ENCODE measurements at places on chromosomes 5 and 9.

DNA sequence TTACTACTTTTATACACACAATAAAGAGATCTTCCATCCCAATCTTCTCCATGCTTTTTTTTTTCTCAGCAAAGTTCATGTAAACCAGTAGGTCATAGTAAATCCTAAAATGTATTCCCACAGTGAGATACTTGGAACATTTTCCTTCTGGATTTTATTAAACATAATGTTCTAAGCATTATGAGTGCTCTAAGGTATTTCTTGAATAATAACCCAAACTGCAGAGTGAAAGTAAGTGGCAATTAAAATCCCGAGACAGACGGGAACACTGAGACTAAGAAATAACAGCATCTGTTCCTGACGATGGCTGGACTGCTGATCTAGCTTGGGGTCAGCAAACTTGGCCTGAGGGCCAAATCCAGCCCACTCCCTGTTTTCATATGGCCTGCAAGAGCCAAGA lies 359.8 kb downstream of the ARL15 start:
- DNase-seq = no peak

DNA sequence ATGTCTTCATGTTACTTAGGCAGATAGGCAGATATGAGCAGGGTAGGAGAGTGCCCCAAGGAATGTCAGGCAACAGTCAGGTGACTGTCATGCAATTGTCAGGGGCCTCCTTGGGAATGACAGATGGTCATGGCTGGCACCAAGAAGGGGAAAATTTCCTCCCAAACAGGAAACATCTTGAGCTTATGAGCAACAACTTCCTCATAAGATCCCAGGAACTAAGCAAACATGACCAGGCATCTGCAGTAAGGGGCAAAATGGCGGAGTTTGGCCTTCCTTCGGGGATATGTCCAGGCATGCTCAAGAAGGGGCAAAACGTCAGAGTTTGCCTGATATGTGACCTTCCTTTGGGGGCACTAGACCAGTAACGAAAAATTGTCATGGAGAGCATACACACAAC lies 591.8 kb downstream of the PDE4D start:
- DNase-seq = no peak

DNA sequence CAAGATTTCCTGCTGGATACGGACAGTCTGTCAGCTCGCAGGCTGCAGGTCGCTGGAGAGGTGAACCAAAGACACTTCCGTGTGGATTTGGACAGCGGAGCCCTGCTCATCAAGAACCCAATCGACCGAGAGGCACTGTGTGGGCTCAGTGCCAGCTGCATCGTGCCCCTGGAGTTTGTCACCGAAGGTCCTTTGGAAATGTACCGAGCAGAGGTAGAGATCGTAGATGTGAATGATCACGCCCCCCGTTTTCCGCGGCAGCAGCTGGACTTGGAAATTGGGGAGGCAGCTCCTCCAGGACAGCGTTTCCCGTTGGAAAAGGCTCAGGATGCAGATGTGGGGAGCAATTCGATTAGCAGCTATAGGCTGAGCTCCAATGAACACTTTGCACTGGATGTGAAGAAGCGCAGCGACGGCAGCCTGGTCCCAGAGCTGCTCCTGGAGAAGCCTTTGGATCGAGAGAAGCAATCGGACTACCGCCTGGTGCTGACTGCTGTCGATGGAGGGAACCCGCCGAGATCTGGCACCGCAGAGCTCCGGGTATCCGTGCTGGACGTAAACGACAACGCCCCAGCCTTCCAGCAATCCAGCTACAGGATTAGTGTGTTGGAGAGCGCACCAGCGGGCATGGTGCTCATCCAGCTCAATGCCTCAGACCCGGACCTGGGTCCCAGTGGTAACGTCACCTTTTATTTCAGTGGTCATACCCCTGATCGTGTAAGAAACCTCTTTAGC lies 658 bp downstream of the PCDHGC4 start:
- no peak for DNase-seq

- no peak for DNase-seq
Measured at GRCh38 chr5:12661617-12662370, 757.5 kb upstream of the CTNND2 start.

- DNase-seq = no peak
Measured at GRCh38 chr5:116658141-116658540, 83.5 kb upstream of the SEMA6A start.

- no peak for DNase-seq
Measured at GRCh38 chr5:38608874-38609273, 52.4 kb upstream of the LIFR start.

GRCh38 chr9:37215830-37216229 lies 95.5 kb downstream of the ZCCHC7 start:
- no peak for DNase-seq

DNA sequence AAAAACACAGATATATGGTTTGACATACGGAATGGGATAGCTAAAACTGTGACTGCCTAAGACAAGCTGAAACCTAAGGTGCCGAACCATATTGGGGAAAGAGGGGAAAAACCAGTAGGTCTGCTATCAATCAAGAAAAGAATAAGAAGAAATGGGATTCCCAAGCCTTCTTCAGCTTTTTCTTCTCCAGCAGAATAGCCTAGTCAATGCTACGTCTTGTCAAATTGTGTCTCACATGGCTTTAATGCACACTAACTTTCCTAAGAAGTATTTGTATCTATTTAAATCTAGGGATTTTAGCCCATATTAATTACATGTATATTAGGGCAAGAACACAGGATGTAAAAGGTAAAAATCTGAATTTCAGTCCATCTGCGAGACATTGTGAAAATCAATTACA lies 797 bp upstream of the FBXO38 start:
- no peak for DNase-seq

DNA sequence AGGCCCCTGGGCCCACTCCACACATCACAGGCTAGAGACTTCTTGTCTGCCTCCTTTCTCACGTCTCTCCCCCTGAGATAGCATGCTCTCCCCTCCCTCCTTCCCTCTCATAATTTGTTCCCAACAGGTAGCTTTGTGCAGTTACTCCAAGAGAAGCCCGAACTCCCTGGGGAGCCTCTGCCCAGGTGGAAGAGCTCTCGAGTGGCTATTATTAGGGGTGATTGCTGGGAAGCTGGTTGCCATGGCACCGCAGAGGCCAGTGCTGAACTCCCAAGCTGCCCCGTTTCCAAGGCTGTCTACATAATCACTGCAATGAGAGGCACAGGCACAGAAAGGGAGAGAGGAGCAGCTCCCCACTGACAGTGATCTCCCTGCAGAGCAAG lies 104.7 kb upstream of the GPR151 start:
- no peak for DNase-seq

DNA sequence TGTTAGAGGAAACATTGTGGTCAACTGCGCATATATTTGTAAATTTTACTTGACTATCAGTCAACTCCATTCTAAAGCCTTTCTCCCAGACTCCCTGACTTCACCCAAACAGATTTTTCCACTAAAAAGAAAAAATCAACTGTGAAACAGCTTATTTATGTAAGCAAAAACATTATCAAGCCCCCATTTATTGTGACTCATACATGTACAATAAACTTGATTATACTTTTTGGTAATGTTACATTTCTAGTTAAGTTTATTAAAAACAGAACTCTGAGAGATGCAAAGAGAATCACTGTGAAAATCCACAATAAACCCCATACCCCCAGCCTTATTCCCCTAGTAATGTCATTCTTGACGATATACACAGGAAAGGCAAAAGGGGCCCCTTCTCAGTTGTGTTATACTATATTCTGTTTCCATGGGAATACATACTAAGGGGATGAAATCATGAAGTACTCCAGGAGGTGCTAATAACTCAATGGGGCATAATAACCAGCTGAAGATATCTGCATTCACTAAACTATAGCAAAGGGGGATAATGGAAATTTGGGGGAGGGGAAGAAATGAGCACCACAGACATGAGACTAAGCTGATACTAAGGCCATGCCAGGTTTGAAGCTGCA lies 616.0 kb downstream of the ACTL7B start:
- DNase-seq = no peak

DNA sequence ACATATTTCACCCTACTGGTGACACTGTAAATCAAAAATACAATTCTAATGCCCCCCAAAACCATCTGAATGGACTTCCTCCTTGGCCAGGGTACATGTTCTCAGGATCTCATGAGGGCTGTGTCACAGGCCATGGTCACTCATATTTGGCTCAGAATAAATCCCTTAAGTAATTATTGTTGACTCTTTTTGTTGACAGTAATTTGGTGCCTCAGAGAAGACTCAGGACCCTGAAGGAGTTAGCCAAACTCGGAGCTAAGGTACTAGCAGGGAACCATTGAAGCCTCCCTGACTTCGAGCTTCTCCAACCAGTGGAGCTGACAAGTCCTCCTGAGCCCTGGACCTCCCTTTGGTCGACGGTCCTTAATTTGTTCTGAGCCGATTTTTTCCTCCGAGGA lies 51.2 kb upstream of the SNAPC3 start:
- DNase-seq = no peak

DNA sequence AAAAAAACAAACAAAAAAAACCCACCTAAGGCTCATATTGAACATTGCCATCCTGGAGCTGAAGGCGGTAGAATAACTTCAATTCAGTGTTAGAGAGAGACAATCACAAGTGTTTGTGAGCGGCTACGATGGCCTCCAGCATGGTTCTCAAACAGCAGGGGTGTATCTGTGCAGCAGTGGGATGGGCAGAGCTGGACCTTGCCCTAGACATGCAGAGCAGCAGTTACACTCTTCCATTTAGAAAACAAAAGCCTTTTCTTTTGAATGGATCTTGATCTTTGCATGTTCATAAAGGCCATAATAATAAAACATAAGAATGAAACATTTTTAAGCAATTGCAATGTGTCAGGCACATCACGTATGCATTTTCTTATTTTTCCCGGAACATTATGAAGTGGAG lies 50.3 kb downstream of the ARHGAP26 start:
- DNase-seq = no peak

GRCh38 chr9:84136119-84136868 lies 155.7 kb downstream of the RMI1 start:
- DNase-seq = no peak

DNA sequence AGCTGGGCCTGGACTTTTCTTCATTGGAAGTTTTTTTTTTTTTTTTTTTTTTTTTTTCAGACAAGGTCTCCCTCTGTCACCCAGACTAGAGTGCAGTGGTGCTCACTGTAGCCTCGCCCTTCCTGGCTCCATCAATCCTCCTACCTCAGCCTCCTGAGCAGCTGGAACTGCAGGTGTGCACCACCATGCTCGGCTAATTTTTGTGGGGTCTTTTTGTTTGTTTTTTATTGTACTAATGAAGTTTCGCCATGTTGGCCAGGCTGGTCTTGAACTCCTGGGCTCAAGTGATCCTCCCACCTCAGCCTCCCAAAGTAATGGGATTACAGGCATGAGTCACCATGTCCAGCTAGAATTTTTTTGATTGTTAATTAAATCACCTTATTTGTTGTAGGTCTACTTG lies 3.6 kb downstream of the DNAJC18 start:
- no peak for DNase-seq

GRCh38 chr5:50576686-50577256 lies 89.7 kb upstream of the PARP8 start:
- DNase-seq = no peak

DNA sequence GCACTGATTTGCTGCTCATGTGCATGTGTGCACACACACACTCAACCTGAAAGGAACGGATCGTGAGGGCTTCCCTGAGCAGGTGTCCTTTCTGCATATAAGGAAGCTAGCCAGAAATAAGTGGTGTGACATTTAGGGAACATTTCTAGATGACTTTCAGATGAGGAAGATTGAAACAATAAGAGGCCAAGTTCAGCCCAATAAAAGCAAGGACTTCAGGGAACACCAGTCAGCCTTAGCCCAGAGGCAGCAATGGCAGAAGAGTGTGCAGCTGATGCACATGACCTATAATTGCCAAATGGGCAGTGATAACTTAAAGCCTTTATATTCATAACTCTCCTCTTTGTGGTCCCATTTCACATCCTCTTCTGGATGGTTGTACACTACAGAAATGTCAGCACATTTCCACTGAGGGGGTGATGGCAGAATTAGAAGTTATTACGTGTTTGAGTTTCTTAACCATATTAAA lies 255.5 kb downstream of the TRIM32 start:
- DNase-seq = no peak

DNA sequence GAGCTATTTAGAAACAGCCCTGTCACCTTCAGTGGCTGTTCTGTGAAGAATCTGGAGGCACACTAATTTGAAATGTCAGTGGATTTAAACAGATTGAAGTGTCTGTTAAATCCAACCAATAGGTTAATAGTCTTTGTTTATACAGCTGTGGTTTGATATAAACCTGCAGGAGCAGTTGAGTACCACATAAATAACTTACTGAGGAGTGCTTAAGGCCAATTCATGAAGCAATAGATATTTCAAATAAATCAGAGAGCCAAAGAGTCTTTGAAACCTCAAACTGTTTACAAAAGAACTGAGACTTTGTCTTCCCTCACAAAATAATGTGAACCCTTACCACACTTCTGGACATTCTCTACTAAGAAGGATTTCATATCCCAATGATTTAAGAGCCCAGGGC lies 111.9 kb downstream of the FEM1C start:
- no peak for DNase-seq

DNA sequence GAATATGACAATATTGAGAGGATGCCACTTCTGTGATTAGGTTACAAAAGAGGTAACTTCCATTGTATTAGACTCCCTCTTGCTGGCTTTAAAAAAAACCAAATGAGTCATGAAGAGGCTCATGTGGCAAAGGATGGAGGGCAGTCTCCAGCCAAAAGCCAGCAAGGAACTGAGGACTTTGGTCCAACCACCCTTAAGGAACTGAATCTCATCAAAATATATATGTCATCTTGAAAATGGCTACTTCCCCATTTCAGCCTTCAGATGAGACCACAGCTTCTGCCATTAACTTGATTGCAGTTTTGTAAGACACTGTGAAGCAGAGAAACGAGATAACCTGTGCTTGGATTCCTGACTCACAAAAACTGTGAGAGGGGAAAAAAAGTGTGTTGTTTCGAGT lies 15.5 kb upstream of the TRIM32 start:
- DNase-seq = no peak

DNA sequence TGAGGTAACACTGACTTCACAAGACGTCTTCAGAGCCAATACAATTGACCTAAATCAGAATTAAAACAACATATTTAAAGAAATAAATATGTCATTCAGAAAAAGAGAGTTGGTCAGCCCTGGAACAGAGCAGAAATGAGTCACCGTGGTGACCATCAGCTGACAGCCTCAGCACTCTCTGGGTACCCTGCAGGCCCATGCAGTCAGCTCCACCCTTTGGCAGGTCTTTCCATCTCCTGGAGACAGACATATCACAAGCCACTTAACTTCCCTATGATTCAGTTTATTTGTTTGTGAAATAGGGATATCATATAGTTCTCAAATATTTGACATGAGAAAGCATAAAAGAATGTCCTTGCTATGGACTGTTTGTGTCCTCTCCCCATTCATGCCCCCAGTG lies 151.6 kb upstream of the MEF2C start:
- DNase-seq = no peak

DNA sequence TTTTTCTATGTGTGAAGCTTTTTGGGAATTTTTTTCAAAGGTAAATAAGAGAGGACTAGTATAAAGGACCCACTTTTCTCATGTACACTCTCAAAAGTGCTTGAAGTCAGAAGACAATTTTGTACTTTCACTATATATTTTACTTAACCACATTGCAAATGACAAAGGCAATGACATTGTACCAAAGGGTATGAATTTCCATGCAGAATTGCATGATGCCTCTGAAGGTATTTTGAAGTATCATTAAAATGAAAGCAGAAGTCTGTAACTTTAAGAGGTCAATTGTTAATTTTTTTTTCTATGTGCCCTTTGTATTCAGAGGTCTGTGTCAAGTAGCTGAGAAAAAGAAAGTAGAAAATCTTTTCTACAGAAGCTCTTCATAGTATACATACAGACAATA lies 84.7 kb downstream of the ST8SIA4 start:
- DNase-seq = no peak

Data from NCI-H526 treated with DMSO at 0.1 percent for 48 hours (cell line).